ENCODE measurements at places on chromosomes 2 and 18.

DNA sequence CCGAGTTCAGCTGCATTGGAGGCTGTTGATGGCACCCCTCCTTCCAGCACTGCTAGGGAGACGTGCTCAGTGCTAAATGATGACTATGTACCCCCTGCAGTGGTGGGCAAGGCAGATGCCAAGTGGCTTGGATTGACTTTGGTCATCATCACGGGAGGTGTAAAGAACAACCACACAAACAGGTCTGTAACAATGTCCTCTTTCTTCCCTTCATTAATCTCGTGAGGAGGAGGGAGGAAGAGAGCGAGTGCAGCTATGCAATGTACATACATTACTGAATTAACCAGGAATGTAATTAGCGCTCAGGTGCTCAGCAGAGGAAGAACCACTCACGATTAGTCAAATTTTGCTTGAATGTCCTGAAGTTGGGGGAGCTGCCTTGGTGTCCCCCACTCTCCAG is 173.9 kb upstream of the SKOR2 start:
- DNase-seq = no peak

GRCh38 chr18:7632152-7633098 is 65.3 kb downstream of the PTPRM start:
- no peak for DNase-seq

DNA sequence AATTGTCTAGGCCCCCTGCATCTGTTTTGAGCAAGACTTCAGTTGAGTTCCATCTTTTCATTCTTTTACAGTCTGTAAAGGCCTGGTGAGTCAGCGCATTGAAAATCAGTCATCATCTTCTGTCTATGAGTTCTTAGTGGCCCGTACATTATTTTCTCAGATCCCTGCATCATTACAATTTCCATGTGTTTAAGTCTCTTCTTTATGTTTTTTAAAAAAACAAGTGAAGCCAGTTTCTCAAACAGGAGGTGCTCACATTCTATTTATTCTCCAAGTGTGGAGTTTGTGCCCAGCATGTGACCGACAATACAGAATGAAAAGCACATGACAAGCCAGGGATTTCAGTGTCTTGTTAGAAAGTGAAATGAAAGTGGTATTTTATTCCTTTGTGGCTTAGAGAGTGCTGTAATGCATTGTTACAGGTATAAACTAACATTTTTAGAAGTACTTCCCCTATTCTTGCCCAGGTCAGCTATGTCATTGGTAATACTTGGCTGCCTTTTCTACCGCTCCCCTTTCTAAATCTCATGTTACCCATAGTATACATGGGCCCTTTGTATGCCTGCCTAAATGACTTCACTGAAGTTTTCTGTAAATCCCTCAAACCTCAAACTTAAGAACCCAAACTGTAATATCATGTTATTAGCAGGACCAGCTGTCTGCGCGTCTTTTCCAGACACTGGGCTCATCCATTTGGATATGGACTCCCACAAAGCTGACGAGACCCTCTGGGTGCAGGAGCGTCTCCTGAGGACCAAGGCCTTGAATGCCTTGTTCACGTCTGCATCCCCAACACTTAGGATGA is 67.6 kb downstream of the FEZ2 start:
- DNase-seq = no peak

- DNase-seq = no peak
These were observed 19.4 kb upstream of the TTC39C start for GRCh38 chr18:23995180-23995579.

DNA sequence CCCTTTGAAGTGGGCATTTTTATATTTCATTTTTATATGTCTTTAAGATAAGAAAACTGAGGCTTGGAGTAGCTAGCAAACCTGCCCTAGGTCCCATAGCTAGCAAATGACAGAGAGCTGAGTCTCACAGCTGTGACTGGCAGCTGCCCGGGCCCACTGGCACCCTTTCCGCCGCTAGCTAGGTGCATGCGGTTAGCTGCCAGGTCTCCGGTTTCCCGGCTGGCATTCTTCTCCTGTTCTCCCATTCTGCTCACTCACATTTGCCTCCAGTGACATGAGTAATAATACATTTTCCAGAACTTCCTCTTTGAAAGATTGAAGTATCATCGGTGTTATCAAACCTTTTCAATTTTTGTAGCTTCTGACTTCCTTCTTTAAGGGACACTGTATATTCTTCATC is 38.7 kb downstream of the MTCL1 start:
- DNase-seq = peak; percentile 24

DNA sequence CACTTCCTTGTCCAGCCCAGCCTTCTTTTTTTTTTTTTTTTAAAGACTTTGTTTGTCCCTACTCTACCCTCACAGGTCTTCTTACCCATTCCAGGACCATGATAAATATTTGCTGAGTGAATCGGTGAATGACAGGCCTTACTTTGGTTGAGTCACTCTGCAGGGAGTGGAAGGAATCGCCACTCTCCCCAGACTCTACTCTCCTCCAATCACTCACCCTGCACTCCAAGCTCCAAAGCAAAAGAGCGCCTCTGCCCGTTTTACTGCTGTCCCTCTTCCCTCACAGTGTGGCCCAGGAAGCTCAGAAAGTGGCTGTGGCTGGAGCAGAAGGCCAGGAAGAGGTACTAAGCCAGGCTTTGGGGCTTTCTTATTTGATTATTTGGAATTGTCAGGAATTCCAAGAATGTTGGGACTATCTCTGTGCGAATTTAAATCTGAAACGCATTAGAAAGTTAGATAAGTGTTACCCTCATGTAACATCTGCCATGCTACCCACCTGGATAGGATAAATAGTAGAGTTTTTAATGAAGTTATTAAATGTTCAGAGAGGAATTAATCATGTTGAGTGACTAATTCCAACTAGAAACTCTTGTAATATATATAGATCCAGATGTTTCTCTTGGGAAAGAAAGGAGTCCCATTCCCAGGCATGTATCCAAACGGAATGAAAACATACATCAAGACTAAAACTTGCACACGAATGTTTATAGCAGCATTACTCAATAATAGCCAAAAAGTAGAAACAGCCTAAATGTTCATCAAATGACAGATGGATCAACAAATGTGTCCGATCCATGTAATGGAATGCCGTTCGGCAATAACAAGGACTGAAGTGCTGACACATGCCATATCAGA is 43.0 kb upstream of the CHMP1B start:
- no peak for DNase-seq

GRCh38 chr18:25743646-25744151 is 346.7 kb downstream of the SS18 start:
- DNase-seq = no peak

DNA sequence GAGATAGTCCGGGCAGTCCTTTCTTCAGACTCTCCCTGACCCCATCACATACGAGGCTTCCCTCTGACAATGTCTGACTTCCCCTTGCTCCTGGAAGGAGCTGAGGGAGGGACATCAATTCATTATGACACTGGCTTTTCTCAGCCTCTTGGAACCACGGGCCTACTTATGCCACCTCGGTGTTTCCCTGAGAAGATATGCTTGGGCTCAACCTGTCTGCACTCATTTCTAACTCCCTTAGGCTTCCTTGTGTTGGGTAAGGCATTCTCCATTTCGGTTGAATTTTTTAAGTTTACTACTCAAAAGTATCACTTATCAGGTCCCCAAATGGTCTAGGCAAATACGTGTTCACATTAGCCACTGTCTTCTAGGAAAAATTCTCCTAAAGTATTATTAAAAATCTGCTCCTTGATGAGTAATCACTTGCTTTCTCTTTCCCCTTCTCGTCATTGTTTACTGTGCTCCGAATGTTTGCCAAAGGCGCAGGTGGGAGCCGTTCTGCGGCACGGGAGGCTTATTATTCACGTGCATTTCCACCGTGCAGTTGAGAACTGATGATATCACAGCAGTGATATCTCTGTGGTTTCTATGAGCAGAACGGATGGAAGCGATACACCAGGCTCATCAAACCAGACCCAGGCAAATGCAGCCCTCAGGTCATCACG is 33.1 kb downstream of the ARL4C start:
- no peak for DNase-seq

- DNase-seq = no peak
These were observed 322.7 kb upstream of the SOX11 start for GRCh38 chr2:5369510-5369909.

GRCh38 chr2:8159966-8160603 is 521.8 kb upstream of the ID2 start:
- no peak for DNase-seq

GRCh38 chr2:192500550-192501200 is 305.9 kb upstream of the TMEFF2 start:
- no peak for DNase-seq

DNA sequence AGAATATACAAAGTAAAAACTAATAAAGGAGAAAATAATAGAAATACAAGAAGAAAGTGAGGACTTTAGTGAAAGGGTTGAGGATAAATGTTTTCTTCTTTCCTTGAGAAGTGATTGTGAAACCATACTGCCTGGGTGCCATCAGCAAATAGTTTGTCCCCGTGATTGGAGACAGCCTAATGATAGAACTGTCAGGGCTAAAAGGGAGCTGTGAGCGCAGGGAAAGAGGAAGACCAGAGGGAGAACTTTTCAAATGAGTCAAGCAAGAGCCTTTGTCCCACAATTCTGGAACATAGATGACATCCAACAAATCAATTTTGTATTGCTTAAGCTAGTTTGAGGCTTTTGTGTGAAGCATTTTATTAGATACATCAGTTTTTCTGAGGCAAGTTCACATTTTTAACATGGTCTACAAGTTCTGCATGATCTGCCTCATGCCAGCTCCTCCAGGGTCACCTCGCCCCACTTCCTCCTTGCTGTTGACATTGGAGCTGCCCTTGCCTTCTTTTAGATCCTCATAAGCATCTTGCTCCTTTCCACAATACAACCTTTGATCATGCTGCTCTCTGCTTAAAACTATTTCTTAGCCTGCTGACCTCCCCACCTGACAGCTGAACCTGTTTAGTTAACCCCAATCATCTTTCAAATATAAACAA is 213.4 kb upstream of the REG3G start:
- no peak for DNase-seq

DNA sequence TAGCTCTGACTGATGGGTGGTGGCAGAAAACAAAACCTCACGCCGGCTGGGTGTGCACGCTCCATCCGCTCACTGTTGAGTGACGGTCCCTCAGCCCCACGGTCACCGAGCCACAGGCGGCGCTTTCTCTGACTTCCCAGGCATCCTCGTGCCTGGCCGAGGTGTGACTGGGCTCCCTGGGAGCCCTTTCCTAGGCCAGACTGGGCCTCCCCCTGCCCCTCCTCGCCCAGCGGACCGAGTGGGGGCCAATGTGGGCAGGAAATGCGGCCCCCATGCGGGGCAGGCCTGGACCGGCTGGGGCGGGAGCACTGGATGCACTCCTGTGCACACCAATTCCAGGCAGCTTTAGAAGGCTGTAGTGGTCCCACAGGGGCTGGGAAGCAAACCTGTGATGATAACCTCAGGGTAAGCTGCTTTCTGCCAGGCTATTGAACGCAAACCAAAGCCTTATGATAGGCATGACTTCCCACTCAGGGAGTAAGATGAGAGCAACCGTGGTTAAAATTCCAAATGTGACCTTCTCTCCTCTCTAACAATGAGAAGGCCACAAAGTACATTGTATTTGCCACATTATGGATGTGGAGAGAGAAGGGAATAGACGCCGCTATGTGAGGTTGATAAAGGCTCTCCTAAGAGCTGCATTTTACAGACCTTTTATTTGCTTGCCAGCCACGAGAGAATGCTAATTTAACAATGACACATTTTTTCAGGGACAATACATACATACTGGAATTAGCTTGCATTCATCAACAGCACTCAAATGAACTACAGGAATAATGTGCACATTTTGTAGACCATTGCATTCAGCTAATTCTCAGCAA is 83.9 kb upstream of the PGAP1 start:
- DNase-seq = no peak

Data from NCI-H524 treated with DMSO at 0.1 percent for 48 hours (cell line).